Activated CD8-positive, alpha-beta T cell treated with anti-CD3 and anti-CD28 coated beads, Interleukin-2, amount 10 ng/mL, durations not matched to agents 7 days and 5 days (primary cell): ENCODE measurements at places on chromosomes 12 and 14.

DNA sequence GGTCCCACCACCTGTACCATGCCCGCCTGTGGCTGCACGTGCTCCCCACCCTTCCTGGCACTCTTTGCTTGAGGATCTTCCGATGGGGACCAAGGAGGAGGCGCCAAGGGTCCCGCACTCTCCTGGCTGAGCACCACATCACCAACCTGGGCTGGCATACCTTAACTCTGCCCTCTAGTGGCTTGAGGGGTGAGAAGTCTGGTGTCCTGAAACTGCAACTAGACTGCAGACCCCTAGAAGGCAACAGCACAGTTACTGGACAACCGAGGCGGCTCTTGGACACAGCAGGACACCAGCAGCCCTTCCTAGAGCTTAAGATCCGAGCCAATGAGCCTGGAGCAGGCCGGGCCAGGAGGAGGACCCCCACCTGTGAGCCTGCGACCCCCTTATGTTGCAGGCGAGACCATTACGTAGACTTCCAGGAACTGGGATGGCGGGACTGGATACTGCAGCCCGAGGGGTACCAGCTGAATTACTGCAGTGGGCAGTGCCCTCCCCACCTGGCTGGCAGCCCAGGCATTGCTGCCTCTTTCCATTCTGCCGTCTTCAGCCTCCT lies 1.1 kb downstream of the INHBE start:
- H3K36me3 ChIP-seq = no peaks in the 10 kb centered on the region
- H3K27ac ChIP-seq = peak overlapping the region; percentile 74
- H3K4me3 ChIP-seq = peak overlapping the region; percentile 65
- peaks cover 56% of the 10 kb centered on the region for H3K4me1 ChIP-seq
- peak; percentile 75 for DNase-seq
- peaks cover 7% of the 10 kb centered on the region for H3K27me3 ChIP-seq

DNA sequence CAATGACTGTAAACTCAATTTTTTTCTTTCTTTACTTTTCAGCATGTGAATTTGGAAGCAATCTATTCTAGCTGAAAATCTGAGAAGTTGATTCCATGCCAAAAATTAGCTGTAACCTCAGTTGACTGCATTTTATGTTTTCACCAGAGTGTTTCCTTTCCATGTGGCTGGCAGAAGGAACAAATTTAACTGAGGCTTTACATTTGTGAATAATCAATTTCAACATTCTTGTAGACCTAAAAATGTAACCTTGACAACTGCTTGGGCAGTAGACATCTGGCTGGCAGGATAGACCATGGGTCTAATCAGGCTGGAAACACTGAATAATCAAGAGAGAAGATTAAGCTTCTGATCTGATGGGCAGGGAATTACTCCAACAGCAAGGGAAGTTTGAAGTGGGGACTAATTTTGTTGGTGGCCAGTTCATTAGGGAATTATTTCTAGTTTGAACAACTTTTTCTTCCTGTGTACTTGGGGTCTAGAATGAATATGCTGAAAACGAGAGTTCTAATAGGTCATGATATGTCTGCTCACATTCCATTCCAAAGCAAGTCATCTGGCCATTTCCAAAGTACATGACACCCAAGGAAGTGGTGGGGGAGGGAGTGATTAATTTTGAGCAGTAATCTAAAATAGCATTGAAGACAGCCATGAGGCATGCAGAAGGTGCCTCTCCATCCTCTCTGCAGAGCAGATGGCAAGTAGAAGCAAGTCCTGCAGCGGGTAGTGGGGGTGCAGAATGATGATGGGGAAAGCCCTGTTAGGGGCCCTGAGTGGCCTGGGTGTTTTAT lies 68.2 kb downstream of the ATP23 start:
- H3K4me1 ChIP-seq = no peaks in the 10 kb centered on the region
- no peaks in the 10 kb centered on the region for H3K27me3 ChIP-seq
- no peaks in the 10 kb centered on the region for H3K36me3 ChIP-seq
- H3K27ac ChIP-seq = no peak overlapping the region
- no peak overlapping the region for H3K4me3 ChIP-seq
- no peak for DNase-seq

DNA sequence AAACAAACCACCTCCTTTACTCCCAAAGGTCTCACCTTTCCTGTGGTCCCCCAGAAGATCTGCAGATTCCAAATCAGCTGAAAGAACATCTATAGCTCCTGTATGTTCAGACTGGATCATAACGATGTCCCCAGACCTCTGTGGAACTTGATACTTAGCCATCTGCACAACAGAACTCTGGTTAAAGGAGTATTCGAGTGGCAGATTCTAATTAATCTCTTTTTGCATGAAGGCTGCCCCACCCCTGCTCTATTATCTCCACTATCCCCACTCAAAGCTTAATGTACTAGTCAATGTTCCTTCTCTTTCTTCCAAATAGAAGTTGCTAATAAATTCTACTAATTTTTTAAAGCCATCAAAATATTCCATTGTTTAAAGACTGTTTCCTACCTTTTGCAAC lies 22.8 kb downstream of the GSTZ1 start:
- no peaks in the 10 kb centered on the region for H3K27me3 ChIP-seq
- H3K36me3 ChIP-seq = peaks cover 13% of the 10 kb centered on the region
- H3K4me1 ChIP-seq = peaks cover 6% of the 10 kb centered on the region

GRCh38 chr14:89325299-89325883 lies 91.6 kb downstream of the FOXN3 start:
- no peaks in the 10 kb centered on the region for H3K27me3 ChIP-seq
- peak overlapping the region; percentile 8 for H3K27ac ChIP-seq
- H3K4me1 ChIP-seq = peaks cover 27% of the 10 kb centered on the region
- H3K36me3 ChIP-seq = peaks cover 33% of the 10 kb centered on the region
- no peak overlapping the region for H3K4me3 ChIP-seq

DNA sequence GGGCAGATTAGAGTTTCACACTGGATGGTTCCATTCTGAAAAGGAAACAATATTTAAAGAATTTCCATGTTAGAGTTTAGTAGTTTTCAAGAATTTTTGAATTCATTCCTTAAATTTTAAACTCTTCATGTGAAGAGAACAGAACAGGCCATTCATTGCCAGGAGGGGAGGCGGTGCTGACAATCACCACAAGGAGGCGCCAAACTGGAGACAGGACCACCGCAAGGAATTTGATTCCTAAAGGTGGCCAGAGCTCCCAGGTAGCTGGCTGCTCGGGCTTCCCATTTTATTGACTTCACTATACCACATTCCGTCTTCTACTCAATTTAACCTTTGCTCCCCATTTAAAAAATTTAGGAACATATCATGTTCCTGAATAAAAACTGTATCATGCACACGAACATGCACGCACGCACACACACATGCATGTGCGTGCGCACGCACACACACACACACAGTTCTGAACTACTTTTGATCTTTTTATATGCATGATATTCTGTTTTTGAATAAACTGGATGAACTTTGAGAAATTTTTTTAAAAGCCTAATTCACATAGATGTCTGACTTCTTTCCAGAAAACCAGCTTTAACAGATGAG lies 101.2 kb downstream of the NELL2 start:
- DNase-seq = peak; percentile 72
- H3K36me3 ChIP-seq = peaks cover 26% of the 10 kb centered on the region
- H3K4me3 ChIP-seq = no peak overlapping the region

DNA sequence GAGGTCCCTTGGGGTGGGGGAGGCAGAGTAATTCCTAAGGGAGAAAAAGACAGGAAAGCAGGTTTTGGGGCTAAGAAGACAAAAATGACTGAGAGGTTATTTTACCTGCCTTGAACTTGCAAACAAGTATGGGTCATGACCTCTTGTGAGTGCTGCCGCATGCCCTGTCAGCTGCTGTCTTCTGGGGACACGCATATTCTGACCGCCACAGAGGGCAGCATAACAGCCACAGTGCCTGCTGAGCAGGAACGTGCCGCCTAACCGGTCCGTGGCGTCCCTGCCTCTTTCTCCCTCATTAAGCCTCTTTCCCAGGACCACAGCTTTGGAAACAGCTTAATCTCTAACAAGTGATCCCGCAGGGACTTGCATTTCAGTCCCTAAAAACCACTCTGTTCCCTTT lies 51.3 kb upstream of the KCNA1 start:
- peak overlapping the region; percentile 47 for H3K4me3 ChIP-seq
- H3K36me3 ChIP-seq = no peaks in the 10 kb centered on the region
- peaks cover 21% of the 10 kb centered on the region for H3K27me3 ChIP-seq
- no peak for DNase-seq
- peaks cover 21% of the 10 kb centered on the region for H3K4me1 ChIP-seq

- no peaks in the 10 kb centered on the region for H3K27me3 ChIP-seq
- no peaks in the 10 kb centered on the region for H3K4me1 ChIP-seq
- H3K4me3 ChIP-seq = no peak overlapping the region
- H3K27ac ChIP-seq = no peak overlapping the region
- H3K36me3 ChIP-seq = no peaks in the 10 kb centered on the region
These were observed 456.2 kb downstream of the FOXG1 start for GRCh38 chr14:29222671-29223268.

- no peaks in the 10 kb centered on the region for H3K27me3 ChIP-seq
- H3K4me1 ChIP-seq = peaks cover 19% of the 10 kb centered on the region
- no peaks in the 10 kb centered on the region for H3K36me3 ChIP-seq
- peak; percentile 62 for DNase-seq
- H3K27ac ChIP-seq = peak overlapping the region; percentile 86
These were observed 22.7 kb upstream of the TEX22 start for GRCh38 chr14:105375635-105376057.

GRCh38 chr12:58314610-58315009 lies 373.2 kb downstream of the ATP23 start:
- H3K36me3 ChIP-seq = no peaks in the 10 kb centered on the region
- no peak overlapping the region for H3K4me3 ChIP-seq
- no peak for DNase-seq
